ENCODE measurements at places on chromosomes 2 and 18. TPM values are rescaled to one million over a fixed set of nuclear protein-coding genes. Genes with fewer than 3 reads are reported as not detected.

DNA sequence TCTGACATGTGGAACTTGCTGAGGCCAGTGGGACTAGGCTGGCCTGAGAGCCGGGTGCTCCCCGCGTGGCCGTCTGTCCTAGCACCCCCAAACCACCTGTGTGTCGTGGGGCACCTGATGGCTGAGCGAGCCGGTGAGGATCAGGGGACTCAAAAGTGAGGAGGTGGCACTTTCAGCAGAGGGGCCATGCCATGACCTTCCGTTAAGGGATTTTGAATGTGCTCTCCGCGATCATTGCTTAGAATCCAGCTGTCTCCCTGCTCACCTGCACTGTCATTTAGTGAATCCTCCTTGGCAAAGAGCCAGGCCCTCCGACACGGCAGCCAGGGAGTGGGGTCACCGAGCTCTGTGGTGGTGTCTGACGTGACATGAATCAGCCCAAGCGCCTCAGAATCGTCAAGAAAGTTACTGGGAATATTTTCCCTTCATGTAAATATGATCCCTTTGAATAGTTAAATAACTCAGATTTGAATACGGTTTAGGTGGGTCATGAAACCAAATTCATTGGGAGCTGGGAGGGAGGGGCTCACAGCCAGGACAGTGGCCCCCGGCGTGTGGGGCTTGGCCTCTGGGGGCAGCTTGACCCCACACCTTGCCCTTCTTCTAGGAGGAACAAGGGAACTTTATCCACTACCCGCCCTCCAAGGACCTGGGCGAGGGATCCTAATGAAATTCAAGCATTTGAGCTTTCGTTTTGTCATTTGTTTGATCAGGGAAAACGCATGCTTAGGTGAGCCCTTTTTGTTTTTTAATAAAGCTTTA, 9.5 kb downstream of the NFATC1 start:
- peak; percentile 52 for DNase-seq

IL1R2 gene
- 0.81 TPM for total RNA-seq

HAAO gene
- 0.28 TPM for total RNA-seq

DNA sequence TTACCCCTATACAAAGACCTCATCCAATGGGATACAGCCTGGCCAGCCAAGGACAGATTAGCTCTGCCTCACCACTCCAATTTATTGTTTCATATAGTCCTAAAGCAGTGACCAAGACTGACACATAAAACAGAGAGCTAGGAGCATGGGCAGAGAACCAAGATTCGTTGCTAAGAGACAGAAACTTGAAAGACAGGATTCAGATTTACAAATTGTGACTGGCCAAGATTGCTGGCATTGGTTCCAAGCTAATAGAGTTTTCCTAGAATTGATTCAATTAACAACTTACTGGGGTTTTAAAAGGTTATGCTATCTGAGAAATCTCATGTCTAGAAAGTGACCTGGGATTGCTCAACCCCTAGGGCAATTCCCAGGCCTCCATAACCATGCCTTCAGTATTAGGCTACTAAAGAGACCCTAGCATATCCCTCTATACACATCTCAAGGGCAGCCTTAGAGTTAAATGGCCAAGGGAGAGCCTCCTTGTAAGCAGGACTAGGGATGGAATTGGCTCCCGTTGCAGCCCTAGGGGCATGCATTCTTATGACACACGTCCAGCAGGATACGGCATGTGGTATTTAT, 75.6 kb downstream of the ICOS start:
- no peak for DNase-seq

GRCh38 chr2:28411956-28412609, 19.4 kb downstream of the FOSL2 start:
- no peak for DNase-seq

DNA sequence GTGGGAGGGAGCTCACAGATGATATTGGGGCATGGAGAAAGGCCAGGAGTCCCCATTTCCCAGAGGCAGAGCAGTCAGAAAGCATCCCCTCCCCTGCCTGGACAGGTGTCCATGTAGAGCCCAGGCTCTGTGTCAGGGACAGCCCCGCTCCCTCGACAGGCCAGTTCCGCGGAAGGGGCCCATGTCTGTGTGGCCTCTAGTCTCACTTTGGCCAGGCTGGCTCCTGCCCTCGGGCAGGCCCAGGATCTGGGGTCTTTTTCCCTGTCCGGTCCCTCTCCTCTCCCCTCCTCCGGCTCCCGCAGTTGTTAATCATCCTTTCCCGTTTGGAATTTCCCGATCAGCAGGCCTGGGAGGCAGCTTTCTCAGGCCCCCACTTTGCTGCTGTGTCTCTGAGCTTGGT, 20.4 kb upstream of the PDIA6 start:
- DNase-seq: no peak

CDCA7 gene
- total RNA-seq: 66.6 TPM

- no peak for DNase-seq
Observed at GRCh38 chr2:112658839-112659667, 13.3 kb downstream of the SLC20A1 start.

- DNase-seq: no peak
Observed at GRCh38 chr2:24008672-24009366, 1.1 kb upstream of the MFSD2B start.

DNA sequence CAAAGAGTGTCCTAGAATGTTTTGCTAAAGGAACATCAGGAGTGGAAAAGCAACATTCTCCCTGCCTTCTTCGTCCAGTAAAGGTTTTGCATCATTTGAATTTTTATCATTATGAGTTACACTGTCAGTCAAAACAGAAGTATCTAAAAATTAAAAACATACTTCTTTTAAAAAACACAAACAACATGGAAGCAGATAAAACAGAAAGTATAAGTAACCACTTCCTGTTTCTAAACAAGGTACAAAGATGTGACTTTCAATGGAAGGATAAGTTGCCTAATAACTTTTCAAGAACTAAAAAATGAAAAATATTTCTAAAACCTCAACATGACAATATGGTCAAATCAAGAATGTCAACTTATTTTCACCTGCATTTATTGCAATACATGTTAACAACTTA, 158.2 kb downstream of the STK39 start:
- DNase-seq: no peak

DNA sequence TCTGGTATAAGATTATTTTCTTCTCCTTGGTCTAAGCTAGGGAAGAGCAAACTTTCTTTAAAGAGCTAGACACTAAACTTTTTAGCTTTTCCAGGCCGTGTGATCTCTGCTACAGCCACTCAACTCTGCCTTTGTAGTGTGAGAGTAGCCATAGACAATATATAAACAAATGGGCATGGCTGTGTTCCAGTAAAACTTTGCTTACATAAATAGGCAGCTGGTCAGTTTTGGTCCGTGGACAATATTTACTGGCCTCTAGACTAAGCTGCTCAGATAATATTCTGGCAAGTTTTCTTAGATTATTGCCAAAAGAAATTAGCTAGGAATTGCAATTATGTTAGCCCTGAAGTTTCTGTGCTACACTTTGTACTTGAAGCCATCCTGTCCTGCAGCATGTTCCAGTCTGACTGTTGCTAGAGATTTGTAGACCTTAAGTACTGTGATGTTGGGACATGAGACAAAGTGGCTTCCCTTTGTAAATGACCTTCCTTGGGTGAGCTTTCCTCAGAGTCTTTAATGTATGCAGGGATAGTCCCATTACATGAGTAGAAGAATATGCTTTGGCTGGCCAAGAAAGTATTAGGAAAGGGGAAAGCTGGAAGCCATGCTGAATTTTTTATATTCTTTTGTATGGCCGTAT, 126.9 kb downstream of the SOX11 start:
- no peak for DNase-seq

GRCh38 chr18:25239581-25240419, 112.2 kb downstream of the ZNF521 start:
- no peak for DNase-seq

Measured in activated CD4-positive, alpha-beta memory T cell treated with anti-CD3 and anti-CD28 coated beads, Interleukin-2, amount 10 ng/mL, durations not matched to agents 7 days and 5 days (primary cell).